ENCODE measurements at places on chromosomes 4 and X.

GRCh38 chrX:136030303-136031191 lies 45.3 kb downstream of the SLC9A6 start:
- DNase-seq: no peak

DNA sequence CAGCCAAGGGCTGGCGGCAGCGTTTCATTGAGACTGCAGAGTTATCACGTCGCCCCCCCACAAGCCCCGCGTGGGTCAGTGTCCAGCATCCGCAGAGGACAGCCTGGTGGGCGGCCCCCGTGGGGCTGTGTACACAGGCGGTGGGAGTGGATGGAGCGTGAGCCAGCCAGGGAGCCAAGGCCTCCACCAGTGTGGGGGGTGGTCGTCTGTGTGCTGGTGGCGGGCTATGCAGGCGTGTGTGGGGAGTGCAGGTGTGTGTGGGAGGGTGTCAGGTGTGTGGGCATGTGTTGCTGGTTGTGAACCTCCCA lies 56.5 kb upstream of the NKX1-1 start:
- no peak for DNase-seq

DNA sequence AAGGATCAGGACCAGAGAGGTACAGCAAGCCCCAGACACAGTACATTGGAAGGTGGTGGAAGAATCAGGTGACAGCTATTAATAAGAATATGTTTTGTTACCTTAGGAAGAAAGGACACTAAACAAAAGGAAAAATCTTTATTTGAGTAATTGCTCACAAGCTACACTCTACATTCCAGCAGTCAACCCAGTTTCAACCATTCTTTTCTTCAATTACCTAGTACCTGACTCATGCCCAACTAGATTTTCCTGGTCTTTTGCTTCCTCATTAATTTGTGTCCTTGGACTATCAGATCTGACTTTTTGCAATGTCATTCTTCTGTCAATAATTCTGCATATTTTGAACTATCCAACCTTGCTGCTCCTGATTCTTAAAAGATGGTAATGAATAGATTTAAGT lies 22.5 kb upstream of the GLRA2 start:
- no peak for DNase-seq

GRCh38 chrX:117995378-117995777 lies 121.2 kb downstream of the KLHL13 start:
- no peak for DNase-seq

- DNase-seq: peak; percentile 76
Measured at GRCh38 chr4:159764343-159764952, 661.6 kb downstream of the RAPGEF2 start.
